Left lung (tissue), 14 donors: ENCODE measurements at places on chromosomes 3 and 15. TPM values are rescaled to one million over a fixed set of nuclear protein-coding genes. Genes with fewer than 3 reads are reported as not detected.

Gene ANKRD63
- total RNA-seq: not detected

Gene CYP8B1
- total RNA-seq: not detected

Gene FOXB1
- not detected for total RNA-seq

Gene GOLGA8G
- not detected for total RNA-seq

Gene PTPRG
- 88.4 TPM for total RNA-seq

Gene LXN
- total RNA-seq: 52.5 TPM

Gene GREM1
- total RNA-seq: 2.2 TPM

Gene SNRK
- total RNA-seq: 29.5 TPM

Gene CFAP100
- not detected for total RNA-seq

Gene NR2E3
- 0.61 TPM for total RNA-seq

Gene NOX5
- 0.16 TPM for total RNA-seq

Gene EPHA3
- total RNA-seq: 1.9 TPM

GRCh38 chr15:58348095-58348812 lies 83.5 kb upstream of the LIPC start:
- H3K4me1 ChIP-seq: no peaks in the 10 kb centered on the region
- H3K27ac ChIP-seq: no peak overlapping the region

DNA sequence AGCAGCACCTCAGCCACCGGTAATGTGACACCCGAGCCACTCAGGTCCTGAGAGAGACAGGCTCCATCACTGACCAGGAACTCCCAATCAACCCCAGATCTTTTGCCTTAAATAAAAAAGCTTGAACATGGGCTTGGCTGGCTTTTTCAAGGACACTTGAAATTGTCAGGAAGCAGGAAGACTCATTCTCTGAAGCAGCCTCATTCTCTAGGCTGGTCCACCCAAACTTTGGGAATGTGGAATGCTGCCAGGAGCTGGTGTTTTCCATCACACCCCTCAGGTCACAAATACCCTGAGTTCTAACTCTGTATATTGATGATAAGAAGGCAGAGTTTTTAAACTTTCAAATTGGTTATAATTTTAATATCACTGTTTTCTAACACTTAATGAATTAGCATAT lies 17.0 kb downstream of the CXCR6 start:
- H3K27me3 ChIP-seq: no peaks in the 10 kb centered on the region
- no peak overlapping the region for H3K4me3 ChIP-seq
- H3K27ac ChIP-seq: no peak overlapping the region
- H3K4me1 ChIP-seq: no peaks in the 10 kb centered on the region

- H3K4me3 ChIP-seq: no peak overlapping the region
- H3K27me3 ChIP-seq: no peaks in the 10 kb centered on the region
- no peak overlapping the region for H3K27ac ChIP-seq
- no peaks in the 10 kb centered on the region for H3K4me1 ChIP-seq
- H3K36me3 ChIP-seq: no peaks in the 10 kb centered on the region
Measured at GRCh38 chr15:101501703-101502373, 12.3 kb upstream of the PCSK6 start.

- no peak for DNase-seq
- H3K27ac ChIP-seq: no peak overlapping the region
- no peaks in the 10 kb centered on the region for H3K27me3 ChIP-seq
- no peak overlapping the region for H3K4me3 ChIP-seq
- H3K36me3 ChIP-seq: peaks cover 38% of the 10 kb centered on the region
Measured at GRCh38 chr3:119365418-119365817, 71.2 kb downstream of the ARHGAP31 start.

DNA sequence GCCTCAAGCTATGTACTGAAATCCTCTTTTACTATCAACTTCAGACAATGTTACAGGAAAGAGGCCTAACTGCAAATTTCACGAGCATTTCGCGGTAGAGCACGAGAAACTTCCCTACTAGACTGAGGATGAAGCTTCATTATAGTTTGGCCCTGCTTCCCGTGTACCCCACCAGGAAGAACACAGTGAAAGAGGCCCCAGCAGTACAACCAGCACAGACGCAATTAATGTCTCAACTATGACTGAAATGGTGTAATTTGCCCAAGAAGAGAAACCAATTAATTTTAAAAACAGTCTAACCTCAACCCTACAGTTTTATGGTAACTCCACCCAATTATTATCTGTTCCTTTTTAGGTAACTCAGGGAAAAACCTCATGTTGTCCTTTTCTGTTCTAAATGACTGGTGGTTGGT lies 12.1 kb downstream of the CHSY1 start:
- H3K27me3 ChIP-seq: no peaks in the 10 kb centered on the region
- no peak for DNase-seq
- H3K4me3 ChIP-seq: no peak overlapping the region
- H3K36me3 ChIP-seq: peaks cover 6% of the 10 kb centered on the region

- no peak overlapping the region for H3K4me3 ChIP-seq
- H3K27me3 ChIP-seq: peaks cover 25% of the 10 kb centered on the region
- H3K4me1 ChIP-seq: peaks cover 17% of the 10 kb centered on the region
- H3K36me3 ChIP-seq: no peaks in the 10 kb centered on the region
Measured at GRCh38 chr15:91104111-91104510, 4.1 kb downstream of the SV2B start.

- H3K27me3 ChIP-seq: no peaks in the 10 kb centered on the region
- no peak overlapping the region for H3K4me3 ChIP-seq
- no peaks in the 10 kb centered on the region for H3K4me1 ChIP-seq
- H3K36me3 ChIP-seq: no peaks in the 10 kb centered on the region
- no peak for DNase-seq
- no peak overlapping the region for H3K27ac ChIP-seq
Measured at GRCh38 chr3:89221924-89222323, 114.5 kb downstream of the EPHA3 start.

- no peak overlapping the region for H3K4me3 ChIP-seq
- no peak overlapping the region for H3K27ac ChIP-seq
- H3K27me3 ChIP-seq: no peaks in the 10 kb centered on the region
- peaks cover 88% of the 10 kb centered on the region for H3K36me3 ChIP-seq
- no peak for DNase-seq
- peaks cover 29% of the 10 kb centered on the region for H3K4me1 ChIP-seq
Measured at GRCh38 chr3:70970952-70971351, 612.6 kb downstream of the FOXP1 start.

DNA sequence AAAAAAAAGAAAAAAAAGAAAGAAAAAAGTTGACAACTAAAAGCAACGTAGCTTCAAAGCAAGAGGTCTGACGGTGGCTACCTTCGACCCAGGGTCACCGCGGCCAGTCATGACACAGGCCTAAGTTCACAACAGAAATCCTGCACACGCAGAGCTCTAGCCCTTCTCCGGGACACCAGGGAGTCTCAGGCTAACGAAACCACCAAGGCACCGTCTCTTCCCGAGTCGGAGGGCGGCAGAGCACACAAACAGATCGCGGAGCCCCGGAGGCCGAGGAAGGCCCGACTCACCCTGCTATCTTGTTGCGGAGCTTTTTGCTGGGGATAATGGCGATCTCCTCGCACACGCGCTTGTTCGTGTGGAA lies 584 bp downstream of the RPS17 start:
- H3K27me3 ChIP-seq: peaks cover 5% of the 10 kb centered on the region
- H3K36me3 ChIP-seq: no peaks in the 10 kb centered on the region
- peak overlapping the region; percentile 85 for H3K27ac ChIP-seq
- H3K4me3 ChIP-seq: peak overlapping the region; percentile 92
- no peak for DNase-seq
- H3K4me1 ChIP-seq: peaks cover 14% of the 10 kb centered on the region

DNA sequence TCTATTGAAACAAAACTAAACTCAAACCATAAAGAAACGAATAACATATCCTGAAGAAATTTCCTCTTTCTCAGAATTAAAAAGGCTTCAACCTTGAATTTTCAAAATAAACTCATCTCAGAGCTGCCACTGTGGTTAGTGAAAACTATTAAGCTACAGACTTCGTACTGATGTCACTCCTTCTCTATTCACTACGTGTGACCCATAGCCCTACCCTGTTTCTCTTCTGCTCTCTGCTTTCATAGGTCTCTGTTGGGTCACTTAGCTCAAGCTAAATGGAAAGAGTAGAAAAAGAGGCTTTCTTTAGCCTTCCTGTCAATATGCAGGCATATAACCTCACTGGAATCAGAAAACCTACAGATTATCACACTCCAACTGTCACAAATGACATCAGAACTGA lies 126.6 kb upstream of the MME start:
- DNase-seq: no peak
- H3K27me3 ChIP-seq: no peaks in the 10 kb centered on the region
- no peaks in the 10 kb centered on the region for H3K36me3 ChIP-seq
- H3K4me1 ChIP-seq: no peaks in the 10 kb centered on the region

GRCh38 chr3:3778641-3779270 lies 20.5 kb upstream of the LRRN1 start:
- no peaks in the 10 kb centered on the region for H3K4me1 ChIP-seq
- no peaks in the 10 kb centered on the region for H3K36me3 ChIP-seq
- H3K4me3 ChIP-seq: no peak overlapping the region

GRCh38 chr15:99906793-99907192 lies 173.6 kb upstream of the LYSMD4 start:
- H3K27me3 ChIP-seq: no peaks in the 10 kb centered on the region
- H3K36me3 ChIP-seq: no peaks in the 10 kb centered on the region
- H3K27ac ChIP-seq: no peak overlapping the region

DNA sequence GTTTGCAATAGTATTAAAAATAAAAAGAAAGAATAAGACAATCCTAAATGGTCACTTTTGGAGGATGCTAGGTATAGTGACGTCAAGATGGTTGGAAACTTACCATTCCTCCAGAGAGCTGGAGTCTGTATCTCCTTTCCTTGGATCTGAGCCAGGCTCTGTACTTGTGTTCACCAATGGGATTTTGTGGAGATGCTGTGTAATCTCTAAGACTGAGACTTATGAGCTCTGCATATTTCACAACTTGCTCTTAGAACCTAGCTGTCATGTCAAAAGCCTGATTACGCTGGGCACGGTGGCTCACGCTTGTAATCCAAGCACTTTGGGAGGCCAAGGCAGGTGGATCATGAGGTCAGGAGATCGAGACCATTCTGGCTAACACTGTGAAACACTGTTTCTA lies 126.8 kb upstream of the CLSTN2 start:
- no peak overlapping the region for H3K27ac ChIP-seq
- peaks cover 4% of the 10 kb centered on the region for H3K27me3 ChIP-seq
- no peaks in the 10 kb centered on the region for H3K4me1 ChIP-seq
- DNase-seq: no peak
- no peak overlapping the region for H3K4me3 ChIP-seq
- no peaks in the 10 kb centered on the region for H3K36me3 ChIP-seq

DNA sequence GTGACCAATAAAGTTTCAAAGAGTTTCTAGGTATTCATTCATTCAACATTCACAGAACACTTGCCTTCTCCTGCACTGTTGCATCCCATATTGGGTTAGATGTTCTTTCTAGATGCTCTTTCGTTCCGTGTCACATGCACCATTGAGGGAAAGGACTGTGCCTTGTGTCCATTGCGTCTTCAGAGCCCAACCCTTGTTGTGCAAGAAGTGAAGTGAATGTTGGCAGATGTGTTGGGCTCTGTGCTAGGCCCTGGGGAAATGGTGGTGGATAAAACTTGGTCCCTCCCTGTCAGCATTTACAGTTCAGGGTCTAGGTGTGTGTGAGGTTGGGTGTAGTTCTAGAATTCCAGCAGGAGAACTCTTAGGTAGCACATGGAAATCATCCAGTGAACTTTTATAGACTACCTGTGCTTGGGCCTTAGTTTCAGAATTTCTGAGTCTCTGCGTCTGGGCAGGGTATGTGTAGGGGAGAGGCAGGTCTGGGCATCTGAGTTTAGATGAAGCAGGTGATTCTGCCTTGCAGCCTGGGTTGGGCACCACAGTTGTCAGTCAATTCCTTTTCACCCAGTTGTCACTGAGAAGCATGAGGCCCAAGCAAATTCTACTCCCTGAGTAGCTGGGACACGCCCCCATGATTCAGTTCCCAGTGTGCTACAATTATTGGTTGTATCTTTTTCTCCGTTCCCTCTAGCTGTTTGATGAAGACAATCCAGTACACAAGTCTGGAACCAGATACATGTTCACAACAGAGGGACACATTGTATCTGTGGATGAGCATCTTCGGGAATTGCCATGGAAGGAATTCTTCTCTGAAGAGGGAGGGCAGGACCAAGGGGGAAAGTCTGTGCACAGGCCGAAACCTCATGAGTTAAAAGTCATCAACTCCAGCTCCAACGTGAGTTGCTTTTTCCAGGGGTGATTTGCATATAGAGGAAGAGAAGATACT lies 25.4 kb downstream of the EDEM1 start:
- no peaks in the 10 kb centered on the region for H3K27me3 ChIP-seq
- H3K36me3 ChIP-seq: no peaks in the 10 kb centered on the region
- no peaks in the 10 kb centered on the region for H3K4me1 ChIP-seq
- no peak for DNase-seq

- H3K4me3 ChIP-seq: no peak overlapping the region
- H3K27me3 ChIP-seq: no peaks in the 10 kb centered on the region
- no peak overlapping the region for H3K27ac ChIP-seq
- no peak for DNase-seq
Measured at GRCh38 chr3:123534264-123534663, 50.6 kb downstream of the HACD2 start.

- H3K4me1 ChIP-seq: no peaks in the 10 kb centered on the region
- no peaks in the 10 kb centered on the region for H3K36me3 ChIP-seq
- peak overlapping the region; percentile 60 for H3K4me3 ChIP-seq
- peak overlapping the region; percentile 95 for H3K27ac ChIP-seq
- peaks cover 22% of the 10 kb centered on the region for H3K27me3 ChIP-seq
- no peak for DNase-seq
Measured at GRCh38 chr15:94231723-94232468, 535 bp downstream of the MCTP2 start.

DNA sequence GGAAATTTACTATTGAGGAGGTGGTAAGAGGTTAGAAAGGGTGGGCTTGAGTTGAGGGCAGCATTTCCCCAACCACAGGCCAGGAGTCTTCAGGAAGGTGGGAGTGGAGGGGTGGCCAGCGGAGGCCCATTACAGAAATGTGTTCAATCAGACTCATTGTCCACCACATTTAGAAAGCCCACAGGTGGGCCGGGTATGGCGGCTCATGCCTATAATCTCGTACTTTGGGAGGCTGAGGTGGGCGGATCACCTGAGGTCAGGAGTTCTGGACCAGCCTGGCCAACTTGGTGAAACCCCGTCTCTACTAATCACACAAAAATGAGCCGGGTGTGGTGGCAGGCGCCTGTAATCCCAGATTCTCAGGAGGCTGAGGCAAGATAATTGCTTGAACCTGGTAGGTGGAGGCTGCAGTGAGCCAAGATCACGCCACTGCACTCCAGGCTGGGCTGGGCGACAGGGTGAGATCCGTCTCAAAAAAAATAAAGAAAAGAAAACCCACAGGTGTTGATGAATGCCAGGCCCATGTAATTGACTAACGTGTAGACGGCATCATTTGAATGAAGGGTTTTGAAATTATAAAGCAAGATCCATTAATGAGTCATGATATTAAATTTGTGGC lies 12.2 kb upstream of the SYNM start:
- no peaks in the 10 kb centered on the region for H3K4me1 ChIP-seq
- no peak overlapping the region for H3K4me3 ChIP-seq
- H3K27me3 ChIP-seq: no peaks in the 10 kb centered on the region
- no peaks in the 10 kb centered on the region for H3K36me3 ChIP-seq
- H3K27ac ChIP-seq: no peak overlapping the region

GRCh38 chr15:52334491-52335160 lies 39.0 kb upstream of the MYO5C start:
- no peaks in the 10 kb centered on the region for H3K4me1 ChIP-seq
- H3K4me3 ChIP-seq: no peak overlapping the region
- H3K36me3 ChIP-seq: peaks cover 33% of the 10 kb centered on the region
- H3K27ac ChIP-seq: no peak overlapping the region
